ENCODE measurements at places on chromosomes 1 and 21.

DNA sequence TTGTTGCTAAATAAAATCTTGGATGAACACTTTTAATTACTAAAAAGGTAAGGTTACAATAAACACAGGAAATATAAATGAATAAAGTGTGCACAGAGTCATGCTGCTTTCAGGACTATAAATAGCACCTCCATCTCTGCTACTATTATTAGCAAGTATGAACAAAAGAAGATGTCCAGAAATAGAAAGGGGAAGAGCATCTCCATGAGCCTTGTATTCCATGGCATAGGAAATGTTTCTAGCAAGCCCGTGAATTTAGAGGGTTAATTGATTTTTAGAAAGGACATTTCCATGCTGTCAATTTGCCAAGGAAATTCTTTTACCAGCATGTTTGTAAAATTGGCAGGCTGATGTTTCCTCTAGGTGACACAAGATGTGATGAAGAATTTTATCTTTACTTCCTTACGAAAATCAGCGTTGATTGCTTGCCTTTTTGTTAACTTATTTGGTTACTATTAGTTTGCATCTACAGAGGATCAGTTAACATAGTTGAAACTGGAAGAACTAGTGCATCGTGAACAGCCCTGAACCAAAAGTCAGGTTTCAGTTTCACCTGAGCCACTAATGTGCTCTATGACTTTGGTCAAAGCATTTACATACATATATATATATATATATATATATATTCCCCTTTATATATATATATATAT, 45.3 kb downstream of the NR5A2 start:
- no peak for DNase-seq

DNA sequence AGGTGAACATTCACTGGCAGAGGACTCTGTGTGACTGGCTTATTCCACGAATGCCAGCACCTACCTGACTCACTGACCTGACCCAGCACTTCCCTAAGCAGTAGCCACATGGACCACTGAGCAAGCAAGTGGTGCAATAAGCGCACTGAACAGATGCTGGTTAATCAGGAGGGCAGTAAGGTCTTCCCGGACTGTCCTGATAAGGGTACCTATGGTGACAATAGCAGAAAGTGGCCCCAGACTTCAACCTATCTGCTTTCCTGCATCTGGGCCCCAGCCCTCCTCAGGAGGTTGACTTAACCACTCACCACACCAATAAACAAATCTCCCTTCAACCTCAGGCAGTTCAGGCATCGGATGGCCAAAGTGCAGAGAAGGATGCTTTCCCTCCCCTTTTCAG, 65.7 kb downstream of the SETD4 start:
- DNase-seq, result no peak

GRCh38 chr1:44947774-44948311, 38.6 kb downstream of the EIF2B3 start:
- no peak for DNase-seq

GRCh38 chr1:206878456-206878855, 13.0 kb downstream of the IL20 start:
- DNase-seq, result no peak

- DNase-seq, result no peak
Observed at GRCh38 chr21:44461005-44461404, 5.7 kb downstream of the LRRC3 start.

- DNase-seq, result no peak
Observed at GRCh38 chr1:18793164-18793563, 66.3 kb downstream of the TAS1R2 start.

GRCh38 chr21:17387030-17387617, 125.7 kb upstream of the CXADR start:
- DNase-seq, result peak; percentile 22

- no peak for DNase-seq
Observed at GRCh38 chr1:61481315-61481715, 243.6 kb downstream of the TM2D1 start.

DNA sequence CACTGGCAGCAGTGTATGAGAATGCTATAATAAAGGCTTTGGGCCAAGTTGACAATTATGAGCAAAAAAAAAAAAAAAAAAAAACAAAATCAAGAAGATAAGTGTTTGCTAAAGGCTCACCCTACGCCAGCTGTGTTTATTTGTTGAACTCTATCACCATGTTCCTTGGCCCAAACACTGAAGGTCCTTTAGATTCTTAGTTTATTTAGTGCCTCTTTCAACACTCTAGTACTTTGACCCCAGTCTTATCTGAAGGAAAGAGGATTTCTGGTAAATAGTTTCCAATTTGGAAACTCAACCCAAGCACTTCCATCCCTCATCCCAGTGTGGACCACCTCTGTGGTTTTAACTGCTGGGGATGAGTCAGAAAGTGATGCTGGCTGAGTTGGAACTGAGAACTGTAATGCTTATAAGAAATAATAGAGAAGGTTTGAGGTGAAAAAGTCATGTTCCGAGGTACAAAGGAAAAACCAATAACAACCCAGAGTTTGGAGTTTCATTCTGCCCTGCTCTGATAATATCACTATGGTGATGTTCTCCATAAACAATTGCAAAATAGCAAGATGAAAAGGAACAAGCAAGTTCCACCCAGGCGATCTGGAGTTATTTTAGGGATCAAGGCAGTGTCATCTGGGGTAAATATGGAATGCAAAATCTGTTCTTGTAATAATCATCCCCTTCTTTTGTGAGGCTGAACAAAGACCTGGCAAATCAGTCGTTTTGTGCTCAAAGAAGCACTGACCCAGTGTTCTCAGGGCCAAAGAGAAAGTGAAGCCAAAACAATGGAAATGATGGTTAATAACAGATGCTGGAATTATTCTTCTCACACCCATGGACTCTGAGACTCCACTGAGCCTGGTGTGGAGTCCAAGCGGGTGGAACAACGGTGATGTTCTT, 19.7 kb upstream of the CAPZB start:
- no peak for DNase-seq

GRCh38 chr1:87348341-87349019, 19.8 kb downstream of the LMO4 start:
- DNase-seq, result no peak

DNA sequence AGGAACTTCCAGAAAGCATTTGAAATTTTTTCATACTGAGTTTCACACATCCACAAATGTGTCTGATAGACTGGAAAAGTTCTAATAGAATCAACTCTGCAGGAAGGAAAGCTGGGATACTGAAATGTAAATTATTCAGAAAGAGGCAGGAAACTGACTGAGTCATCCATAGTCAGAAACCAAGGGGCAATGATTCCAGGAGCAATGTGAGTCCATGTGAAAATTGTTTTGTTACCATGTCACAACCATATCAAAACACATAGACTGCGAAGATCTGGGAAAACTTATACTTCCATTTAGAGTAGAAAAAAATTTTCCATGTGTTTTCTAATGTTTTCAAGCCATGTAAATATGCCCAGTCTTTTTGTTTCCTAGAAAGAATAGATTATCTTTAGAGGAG, 142.3 kb upstream of the TMPRSS15 start:
- no peak for DNase-seq

GRCh38 chr1:18580691-18581419, 49.8 kb upstream of the PAX7 start:
- DNase-seq, result no peak

DNA sequence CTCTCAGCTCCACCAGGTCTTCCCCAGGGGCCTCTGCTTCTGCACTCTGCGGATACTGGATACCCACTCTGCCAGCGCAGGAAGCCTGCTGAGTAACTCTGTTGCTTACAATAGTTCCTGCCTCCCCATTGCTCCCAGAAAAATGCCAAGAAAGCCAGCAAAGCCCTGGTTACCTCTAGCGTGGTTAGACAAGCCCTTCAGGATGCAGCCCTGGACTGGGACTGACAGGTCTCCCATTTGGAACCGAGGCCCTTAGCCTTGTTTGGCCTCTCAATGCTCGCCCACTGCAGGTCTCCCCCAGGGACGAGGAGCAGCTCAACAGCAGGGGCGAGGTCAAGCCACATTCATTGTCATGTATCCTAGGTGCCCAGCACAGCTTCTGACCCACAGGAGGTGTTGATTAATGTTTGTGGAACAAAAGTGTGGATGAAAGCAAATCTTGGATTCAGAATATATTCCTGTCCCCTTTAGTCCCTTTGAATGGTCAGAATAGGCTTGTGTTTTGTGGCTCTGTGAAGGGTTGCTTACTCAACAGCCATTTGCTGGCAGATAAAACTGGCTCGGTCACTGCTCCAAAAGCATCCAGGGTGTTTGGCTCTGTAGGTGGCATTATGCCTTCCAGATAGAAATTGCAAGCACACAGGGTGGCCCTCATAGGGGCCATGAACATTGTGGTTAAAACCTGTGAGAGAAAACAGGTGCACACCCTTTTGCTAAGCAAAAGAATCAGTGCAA, 58.9 kb downstream of the C1orf198 start:
- no peak for DNase-seq

DNA sequence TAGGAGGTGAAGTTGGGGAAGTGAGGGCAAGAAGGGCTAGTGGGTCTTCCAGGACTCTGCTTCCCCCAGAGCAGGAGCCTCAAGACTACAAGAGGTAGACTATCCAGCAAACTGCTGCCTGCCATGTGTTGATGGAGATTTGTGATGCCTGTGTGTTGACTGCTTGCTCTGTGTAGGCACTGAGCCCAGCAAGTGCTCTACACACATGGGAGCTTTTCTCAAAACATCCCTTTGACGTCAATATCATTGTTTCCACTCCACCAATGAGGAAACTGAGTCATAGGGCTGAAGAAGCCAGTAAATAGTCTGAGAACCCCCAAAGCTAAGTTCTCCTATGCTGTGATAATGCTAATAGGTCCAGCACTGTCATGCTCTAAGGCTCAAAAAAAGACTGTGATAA, 207.2 kb upstream of the NFIA start:
- no peak for DNase-seq

GRCh38 chr21:17921579-17922530, 102.7 kb upstream of the C21orf91 start:
- DNase-seq, result no peak

DNA sequence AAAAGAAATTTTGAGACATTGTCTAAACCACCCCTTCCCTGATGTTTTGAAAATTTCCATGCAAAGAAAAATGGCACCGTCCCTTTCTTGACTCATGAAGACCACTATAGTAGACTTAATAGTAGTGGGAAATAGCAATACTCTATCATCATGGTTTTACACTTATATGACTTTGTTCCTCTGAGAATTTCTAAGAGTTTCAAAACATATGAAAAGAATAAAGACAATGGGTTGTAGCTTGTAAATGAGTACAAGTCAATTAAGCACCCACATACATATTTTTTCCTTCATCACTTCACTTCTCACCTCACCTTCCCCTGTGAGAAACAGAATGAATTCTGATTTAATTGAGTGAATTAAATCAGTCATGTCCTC, 151.7 kb downstream of the LYPLAL1 start:
- no peak for DNase-seq

GRCh38 chr1:239682046-239682445, 295.7 kb downstream of the CHRM3 start:
- DNase-seq, result no peak

GRCh38 chr1:57124768-57125446, 159.1 kb upstream of the C8B start:
- no peak for DNase-seq

- DNase-seq, result peak; percentile 26
Observed at GRCh38 chr1:6614929-6615785, 1.6 kb downstream of the PHF13 start.

DNA sequence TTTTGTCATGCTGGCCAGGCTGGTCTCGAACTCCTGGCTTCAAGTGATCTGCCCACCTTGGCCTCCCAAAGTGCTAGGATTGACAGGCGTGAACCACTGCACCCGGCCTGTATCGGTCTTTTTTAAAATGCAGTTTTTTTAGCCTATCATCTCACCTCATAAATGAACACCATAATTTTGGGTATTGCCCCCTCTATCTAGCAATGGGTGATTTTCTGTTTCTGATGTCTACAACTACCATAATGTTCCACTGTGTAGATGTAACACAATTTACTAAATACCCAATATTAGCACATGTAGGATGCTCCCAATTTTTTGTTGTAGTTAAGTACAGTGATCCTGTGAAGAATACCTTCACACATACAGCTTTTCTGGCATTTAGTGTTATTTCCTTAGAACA, 2.0 kb upstream of the CAMTA1 start:
- DNase-seq, result no peak

DNA sequence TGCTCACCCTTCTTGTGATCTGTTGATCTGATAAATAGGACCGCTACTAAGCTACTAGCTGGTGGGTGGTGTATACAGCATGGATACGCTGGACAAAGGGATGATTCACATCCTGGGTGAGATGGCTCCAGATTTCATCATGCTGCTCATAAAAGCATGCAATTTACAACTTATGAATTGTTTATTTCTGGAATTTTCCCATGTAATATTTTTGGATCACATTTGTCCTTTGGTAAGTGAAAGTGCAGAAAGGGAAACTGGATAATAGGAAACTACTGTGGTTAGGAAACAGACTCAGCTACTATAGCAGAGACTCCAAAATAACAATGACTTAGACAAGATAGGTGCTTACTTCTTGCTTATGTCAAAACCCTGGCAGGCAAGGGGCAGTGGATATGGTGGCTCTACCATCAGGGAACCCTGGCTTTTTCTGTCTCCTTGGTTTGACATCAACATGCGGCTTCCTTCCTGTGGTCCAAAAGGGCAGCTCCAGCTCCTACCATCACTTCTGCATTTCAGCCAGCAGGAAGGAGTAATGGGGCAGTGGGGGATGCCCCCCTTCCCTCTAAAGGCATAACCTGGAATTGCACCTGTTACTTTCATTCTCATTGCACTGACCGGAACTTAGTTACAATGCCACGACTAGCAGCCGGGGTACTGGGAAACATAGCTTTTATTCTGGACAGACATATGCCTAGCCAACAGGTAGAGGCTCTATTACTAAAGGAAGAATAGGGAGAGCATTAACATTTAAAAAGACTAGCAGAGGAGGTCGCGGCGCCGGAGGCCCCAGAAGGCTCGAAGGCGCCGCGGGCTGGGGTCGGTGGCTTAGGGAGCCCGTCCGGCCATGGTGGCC, 13.8 kb upstream of the AK2 start:
- no peak for DNase-seq

DNA sequence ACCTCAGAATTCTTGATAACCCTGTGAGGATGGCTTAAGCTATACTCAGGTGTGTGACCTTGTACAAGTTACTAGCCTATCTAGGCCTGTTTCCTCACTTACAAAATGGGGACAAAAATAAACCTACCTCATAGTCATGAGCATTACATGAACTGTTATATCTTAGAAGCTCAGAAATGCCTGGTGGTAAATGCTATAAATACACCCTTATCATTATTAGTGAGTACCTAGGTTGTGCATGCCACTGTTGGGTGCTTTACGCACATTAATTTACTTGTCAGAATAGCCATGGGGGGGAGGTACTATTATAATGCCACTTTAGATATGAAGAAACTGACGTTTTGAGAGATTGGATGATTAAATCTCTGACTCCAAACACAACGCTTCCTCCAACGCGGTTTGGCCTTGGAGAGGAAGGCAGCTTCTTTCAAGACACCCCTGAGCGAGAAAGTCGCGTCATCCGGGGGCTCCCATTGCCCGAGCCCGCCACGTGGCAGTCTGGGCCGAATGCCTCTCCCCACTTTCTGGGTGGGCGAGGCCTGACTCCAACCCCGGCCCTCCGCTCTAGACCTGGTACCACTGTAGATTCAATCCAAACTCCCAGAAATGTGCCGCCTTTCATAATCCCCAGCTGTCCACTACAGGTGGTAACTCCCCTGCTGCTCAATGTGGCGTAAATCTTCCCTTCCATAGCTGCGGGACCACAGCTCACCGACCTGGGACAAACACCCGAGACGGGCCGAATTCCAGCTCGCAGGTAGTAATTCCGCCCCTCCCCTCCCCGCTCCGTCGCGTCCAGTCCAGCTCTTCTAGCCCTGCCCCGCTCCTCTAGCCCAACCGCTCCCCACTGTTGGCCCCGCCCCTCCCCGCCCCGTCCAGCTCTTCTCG, 771 bp upstream of the RAD54L start:
- peak; percentile 64 for DNase-seq

GRCh38 chr1:21782349-21782867, 541 bp downstream of the USP48 start:
- DNase-seq, result peak; percentile 60

Measured in activated naive CD4-positive, alpha-beta T cell treated with Interleukin-2 at 50 U/mL for 16 hours (primary cell).